ENCODE measurements at places on chromosomes 16 and 17.

GRCh38 chr16:57341441-57342303 lies 16.9 kb upstream of the CCL22 start:
- peak; percentile 84 for DNase-seq

GRCh38 chr17:14389681-14390080 lies 88.8 kb downstream of the HS3ST3B1 start:
- DNase-seq = no peak

GRCh38 chr16:5580296-5580695 lies 482.7 kb upstream of the EEF2KMT start:
- no peak for DNase-seq

GRCh38 chr17:53470626-53471025 lies 352.1 kb upstream of the KIF2B start:
- DNase-seq = no peak

- DNase-seq = peak; percentile 27
These were observed 88.2 kb upstream of the FA2H start for GRCh38 chr16:74862743-74863244.

- no peak for DNase-seq
These were observed 1.2 kb downstream of the GID4 start for GRCh38 chr17:18040261-18040858.

DNA sequence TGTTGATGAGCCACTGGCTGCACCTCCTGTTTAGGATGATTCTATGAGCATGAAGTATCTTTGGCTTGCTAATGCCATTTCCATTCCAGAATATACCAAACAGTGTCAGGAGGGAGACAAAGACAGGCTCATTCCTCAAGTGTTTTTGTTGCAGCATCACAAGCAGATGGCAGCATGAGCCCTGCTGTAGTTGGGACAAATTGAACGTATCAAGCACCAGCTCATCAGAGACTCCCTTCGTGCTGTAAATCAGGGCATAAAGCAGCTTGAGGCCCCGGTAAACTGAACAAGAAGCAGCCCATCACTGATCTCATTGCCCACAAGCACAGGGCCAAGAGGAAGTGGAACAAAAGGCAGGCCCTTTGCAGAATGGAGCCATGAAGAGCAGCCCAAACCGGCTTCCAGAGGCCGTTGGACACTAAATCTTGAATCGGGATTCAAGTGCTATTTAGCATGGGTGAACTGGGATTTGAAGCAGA lies 45.9 kb upstream of the HS3ST3A1 start:
- DNase-seq = no peak

DNA sequence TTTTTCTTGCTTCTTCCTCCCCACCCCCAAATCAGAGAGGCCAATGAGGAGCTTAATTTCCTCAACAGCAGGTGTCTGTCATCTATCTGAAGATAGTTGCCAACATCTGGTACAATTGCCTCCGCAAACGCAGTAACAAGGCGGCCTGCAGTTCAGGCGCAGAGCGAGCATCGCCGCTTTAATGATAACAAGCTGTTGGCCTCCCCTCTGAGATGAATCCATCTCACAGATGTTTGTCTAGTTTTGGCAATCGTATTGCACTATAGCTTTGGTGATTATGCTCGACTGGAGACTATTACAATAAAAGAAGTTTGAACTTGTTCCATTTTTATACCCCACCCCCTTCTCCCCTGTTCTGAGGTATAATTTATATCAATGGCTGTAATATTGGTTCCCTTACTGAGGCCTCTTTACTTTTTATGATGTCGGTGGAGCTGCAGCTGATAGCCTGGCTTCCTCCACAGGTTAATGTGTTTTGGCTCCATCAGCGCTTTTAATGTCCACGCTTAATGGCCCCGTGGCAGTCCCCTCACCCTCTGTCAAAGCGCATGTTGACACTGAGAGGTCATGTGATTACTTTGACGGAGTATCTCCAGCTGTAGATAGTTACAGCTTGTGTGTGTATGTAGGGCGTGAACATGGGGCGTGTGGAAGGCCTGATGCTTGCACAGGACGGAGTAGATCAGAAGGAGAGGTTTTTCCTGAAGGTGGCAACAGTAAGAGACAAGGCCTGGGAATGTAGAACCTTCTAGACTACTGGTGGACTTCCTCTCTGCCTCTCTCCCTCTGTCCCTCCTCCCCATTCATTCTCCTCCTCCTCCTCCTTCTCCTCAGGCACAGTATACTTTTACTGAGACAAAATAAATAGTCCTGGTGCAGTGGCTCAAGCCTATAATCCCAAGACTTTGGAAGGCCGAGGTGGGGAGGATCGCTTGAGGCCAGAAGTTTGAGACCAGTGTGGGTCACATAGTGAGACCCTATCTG lies 164.7 kb downstream of the MSI2 start:
- DNase-seq = peak; percentile 31

DNA sequence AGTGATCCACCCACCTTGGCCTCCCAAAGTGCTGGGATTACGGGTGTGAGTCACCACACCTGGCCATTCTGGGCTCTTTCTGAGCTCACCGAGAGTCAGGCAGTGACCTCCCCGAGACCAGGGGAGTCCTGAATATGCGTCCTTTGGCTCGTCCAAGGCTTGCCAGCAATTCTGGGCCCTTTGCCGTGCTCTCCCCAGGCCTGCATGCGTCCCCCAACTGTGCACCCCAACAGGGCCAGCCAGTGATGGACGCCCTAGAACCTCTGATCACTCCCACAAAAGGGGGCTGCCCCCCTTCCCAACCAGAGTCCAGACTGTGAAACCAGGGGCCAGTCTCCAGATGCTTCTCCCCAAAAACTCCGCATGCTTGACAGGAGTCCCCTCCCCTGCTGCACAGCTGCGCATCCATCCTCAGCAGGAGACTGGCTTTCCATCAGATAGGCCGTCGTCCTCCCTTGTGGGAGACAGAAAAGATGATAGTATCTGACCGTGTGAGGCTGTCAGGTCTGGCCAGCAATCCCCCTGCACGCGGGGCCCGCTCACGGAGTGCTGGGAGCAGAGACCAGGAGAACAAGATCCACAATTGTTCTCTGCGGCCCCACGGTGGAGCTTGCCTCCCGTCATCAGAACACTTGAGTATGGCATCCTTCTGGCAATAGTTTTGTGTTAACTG lies 15.5 kb downstream of the HS3ST6 start:
- DNase-seq = no peak

DNA sequence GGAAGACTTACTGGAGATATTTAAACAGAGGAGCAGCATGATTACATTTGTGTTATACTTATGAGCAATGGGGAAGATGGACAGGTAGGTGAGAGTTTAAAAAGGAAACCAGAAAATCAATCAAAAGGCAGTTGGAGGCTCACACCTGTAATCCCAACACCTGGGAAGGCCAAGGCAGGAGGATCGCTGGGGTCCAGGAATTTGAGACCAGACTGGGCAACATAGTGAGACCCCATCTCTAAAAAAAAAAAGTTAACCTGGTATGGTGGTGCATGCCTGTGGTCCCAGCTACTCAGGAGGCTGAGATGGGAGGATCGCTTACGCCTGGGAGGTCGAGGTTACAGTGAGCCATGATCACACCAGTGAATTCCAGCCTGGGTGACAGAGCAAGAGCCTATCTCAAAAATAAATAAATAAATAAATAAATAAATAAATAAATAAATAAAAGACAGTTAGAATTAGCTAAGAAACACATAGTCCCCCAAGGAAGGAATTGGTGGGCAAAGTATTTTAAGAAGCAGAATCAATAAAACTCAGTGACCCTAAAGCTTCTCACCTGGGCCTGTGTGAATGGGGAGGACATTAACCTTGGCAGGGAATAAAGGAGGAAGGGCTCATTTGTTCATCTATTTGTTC lies 32.3 kb upstream of the TOB1 start:
- no peak for DNase-seq

DNA sequence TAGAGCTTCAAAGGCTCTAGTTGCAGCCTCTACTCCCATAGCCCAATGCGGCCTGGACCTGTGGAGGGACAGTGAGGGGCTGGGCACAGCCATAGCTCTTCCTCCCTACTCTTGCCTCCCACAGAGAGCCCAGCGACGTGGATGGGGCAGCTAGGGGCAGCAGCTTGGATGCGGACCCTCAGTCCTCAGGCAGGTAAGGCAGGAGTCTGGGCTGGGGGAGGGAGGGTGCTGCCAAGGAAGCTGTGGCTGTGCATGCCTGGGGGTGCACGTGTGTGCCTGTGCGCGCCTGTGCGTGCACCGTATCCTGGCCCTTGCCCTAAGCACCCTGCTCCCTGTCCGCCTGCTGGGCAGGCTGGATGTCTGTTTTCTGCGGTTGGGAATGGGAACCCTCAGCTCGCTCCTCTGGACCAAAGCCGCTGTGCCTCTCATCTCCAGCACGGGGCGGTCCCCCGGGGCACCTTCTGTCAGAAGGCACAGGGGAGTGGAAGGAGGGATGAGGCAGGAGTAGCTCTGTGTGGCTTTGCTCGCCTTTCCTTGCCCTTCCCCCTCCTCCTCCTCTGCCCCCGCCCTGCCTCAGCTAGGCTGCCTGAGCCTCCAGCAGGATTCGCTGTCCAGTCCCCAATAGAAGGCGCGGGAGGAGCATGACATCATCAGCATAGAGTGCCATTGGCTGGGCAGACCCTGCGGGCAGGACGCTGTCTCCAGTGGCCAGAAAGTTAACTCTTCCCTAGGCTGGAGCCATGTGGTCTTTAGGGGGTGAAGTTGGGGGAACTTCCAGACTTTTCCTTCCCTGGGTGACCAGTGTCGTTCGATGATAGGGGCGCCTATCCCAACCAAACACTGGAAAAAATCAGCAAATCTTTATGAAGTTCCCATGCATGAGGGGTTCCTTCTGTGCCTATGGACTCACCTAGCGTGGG lies 797 bp downstream of the PRCD start:
- DNase-seq = peak; percentile 95

GRCh38 chr16:81730090-81731051 lies 48.7 kb upstream of the PLCG2 start:
- peak; percentile 55 for DNase-seq

DNA sequence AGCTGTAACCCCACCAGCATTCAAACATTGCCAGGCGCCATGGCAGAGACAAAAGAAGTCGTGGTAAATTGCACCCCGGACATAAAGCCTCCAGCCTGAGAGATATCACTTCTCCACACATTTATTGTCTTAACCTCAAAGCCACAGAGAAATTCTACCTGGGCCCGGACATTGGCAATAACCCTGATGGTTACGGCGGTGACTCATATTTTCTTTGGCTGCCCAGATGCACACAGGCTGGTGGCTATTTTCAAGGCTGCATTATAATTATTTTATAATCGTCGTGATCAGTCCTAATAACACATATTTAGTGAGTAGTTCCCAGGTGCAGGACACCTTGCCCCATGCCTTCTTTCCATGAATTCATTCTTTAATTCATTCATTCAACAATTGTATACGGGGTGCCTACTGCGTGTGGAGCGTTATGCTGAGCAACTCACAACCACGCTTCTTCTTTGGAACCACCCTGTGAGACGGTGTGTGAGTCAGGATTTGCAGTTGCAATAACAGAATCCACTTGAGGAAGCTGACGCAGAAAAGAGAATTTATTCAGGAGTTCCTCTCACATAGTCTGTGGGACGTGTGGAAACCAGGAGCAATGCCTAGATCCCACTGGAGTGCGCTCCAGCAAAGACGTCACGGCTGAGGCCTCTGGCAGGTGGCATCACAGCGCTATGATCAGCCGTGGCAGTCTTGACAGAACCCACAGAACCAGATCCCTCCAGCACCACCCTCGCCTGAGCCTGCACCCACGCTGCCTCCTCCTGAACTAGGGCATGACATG lies 245.7 kb downstream of the FOXL1 start:
- DNase-seq = no peak

DNA sequence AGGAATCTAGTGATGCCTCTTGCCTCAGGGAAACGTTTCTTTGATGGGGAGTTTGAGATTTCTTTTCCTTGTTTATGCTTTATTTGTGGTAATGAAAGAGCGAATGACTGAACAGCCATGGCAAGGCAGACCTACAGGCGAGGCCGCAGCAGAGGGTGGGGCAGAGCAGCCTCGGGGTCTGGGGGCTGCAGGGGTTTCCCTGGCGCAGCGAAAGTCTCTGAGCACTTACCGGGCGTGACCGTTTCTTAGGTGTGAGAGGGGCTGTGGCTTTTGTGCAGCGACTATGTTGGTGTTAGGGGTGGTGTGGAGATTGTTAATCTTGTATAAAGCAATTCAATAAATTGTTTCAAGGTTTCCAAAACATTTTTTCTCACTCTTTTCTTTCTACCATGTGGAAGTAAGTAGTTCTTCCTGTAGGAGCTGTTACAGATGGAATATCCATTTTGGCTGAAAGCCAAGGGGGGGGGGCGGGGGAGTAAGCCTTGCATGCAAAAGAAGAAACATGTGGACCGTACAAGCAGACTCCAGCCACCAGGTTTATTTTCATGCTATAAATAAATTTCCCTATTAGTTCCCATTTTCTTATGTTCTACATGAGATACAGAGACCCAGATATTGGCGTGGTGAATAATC lies 34.8 kb downstream of the UBN1 start:
- DNase-seq = no peak

- peak; percentile 44 for DNase-seq
These were observed 154.8 kb downstream of the VPS53 start for GRCh38 chr17:559551-560431.

- DNase-seq = no peak
These were observed 5.6 kb downstream of the SLC16A3 start for GRCh38 chr17:82234211-82235055.

GRCh38 chr16:30084816-30085159 lies 6.9 kb downstream of the TBX6 start:
- no peak for DNase-seq

GRCh38 chr17:35808240-35808961 lies 883 bp upstream of the TAF15 start:
- no peak for DNase-seq

GRCh38 chr16:74309789-74310781 lies 13.5 kb downstream of the PSMD7 start:
- DNase-seq = peak; percentile 41

- DNase-seq = no peak
These were observed 23.3 kb downstream of the LIMD2 start for GRCh38 chr17:63676584-63676983.

DNA sequence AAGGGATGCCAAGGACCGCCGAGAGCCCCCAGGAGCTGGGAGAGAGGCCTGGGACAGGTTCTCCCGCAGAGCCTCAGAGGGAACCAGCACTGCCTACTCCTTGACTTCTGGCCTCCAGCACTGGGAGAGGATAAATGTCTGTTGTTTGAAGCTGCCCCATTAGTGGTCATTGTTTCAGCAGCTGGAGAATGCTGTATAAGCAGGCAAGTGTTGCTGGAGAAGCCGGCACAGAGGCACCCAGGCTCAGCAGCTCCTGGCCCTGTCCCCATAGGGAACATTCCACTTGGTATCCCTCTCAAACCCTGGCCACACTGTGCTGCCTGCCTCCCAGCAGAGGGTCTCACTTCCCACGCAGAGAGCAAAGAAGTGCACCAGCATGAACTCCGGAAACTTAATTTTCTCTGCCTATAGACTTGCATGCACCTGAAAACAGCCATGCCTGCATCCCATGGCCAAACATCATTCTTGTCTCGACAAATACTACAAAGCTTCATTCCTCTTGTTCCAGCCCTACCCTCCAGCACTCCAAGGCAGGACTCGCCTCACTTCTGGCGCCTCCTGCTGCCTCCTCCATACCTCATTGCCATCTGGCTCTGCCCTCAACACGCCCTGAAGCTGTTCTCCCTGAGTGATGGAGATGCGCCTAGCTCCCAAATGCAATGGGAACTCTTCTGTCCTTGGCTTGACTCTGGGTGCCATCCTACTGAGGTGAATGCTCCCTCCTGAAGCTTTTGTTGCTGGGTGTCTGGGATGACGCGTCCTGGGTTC lies 88.1 kb downstream of the DNAH17 start:
- DNase-seq = no peak

- DNase-seq = no peak
These were observed 39.8 kb downstream of the ANKRD11 start for GRCh38 chr16:89450537-89450936.
